GM23248 (cell line): ENCODE measurements at places on chromosomes 7 and 10.

- DNase-seq = peak; percentile 74
Observed at GRCh38 chr10:133378251-133379096, 588 bp upstream of the PAOX start.

DNA sequence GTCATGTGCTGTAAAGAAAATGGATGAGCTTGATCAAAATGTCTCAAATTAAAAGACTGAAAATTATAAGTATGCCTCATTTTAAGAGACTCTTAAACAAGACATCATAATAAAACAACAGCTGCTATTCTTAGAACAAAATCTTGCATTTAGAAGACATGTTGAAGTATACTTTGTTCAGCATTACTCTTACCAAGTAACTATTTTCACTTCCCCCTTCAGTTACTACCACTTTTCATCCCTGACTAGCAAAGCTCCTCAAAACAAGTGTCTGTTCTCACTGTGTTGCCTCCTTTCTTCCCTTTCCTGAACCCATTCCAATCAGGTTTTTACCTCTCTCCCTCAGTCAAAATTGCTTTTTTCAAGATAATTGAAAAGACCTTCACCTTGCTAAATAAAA is 31.6 kb downstream of the ELAPOR2 start:
- no peak for DNase-seq

- DNase-seq = no peak
Observed at GRCh38 chr10:4196183-4196582, 411.2 kb upstream of the KLF6 start.

GRCh38 chr10:20990604-20991003 is 93.5 kb upstream of the NEBL start:
- peak; percentile 72 for DNase-seq

GRCh38 chr7:30531286-30531685 is 26.7 kb upstream of the GGCT start:
- peak; percentile 12 for DNase-seq
